ENCODE measurements at places on chromosomes 6 and 20.

DNA sequence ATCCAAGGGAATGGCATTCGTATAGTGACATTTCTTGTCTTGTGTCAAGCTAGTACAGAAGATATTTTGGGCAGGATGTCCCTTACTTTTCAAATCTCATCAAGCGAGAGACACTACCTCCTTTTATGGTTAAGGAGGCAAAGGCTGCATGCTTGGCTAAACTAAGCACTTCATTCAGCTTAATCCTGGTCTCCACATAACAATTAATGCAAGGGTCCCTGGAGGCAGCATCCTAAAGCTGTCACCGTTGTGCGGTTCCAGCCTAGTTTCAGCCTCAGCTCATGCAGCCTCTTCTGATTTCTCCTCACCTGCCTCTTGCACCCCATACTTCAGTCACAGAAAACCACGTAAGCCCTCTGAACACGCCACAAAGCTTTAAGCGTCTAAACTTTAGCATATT is 67.1 kb upstream of the SLC22A23 start:
- DNase-seq: no peak

- DNase-seq: no peak
These were observed 23.0 kb upstream of the IYD start for GRCh38 chr6:150345781-150346180.

- no peak for DNase-seq
These were observed 550 bp upstream of the PRDM13 start for GRCh38 chr6:99605911-99606655.

DNA sequence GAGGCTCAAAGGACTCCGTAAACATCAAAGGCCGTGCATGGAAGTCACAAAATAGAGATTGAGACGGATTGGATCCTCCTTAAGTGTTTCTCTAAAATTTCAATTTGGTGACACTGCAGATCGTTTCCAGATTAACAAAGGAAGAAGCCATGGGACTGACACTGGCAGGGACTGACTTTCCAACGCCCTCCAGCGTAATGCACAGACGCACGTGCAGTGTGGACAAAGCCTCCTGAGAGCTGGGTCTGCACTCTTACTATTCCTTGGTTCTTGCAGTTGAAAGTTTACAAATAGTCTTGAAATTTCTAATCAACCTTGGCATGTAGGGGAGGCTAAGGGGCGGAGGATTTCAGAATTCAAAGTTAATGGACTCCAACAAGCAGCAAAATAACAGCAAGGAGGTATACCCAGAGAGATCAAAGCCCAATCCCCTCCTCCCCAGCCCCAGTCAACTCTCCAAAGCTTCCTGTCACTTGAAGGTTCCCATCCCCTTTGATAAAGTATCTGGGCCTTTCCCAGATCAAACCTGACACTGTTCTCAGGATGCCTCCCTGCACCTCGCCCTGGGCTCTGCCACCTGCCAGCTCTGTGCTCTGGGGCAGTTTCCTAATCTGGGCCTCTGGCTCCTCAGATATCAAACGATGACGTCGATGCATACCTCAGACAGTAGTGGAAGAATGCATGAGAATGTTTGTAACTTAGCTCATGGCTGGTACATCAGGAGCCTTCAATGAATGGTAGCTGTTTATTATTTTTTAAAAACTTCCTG is 106.5 kb upstream of the TRAF3IP2 start:
- no peak for DNase-seq

DNA sequence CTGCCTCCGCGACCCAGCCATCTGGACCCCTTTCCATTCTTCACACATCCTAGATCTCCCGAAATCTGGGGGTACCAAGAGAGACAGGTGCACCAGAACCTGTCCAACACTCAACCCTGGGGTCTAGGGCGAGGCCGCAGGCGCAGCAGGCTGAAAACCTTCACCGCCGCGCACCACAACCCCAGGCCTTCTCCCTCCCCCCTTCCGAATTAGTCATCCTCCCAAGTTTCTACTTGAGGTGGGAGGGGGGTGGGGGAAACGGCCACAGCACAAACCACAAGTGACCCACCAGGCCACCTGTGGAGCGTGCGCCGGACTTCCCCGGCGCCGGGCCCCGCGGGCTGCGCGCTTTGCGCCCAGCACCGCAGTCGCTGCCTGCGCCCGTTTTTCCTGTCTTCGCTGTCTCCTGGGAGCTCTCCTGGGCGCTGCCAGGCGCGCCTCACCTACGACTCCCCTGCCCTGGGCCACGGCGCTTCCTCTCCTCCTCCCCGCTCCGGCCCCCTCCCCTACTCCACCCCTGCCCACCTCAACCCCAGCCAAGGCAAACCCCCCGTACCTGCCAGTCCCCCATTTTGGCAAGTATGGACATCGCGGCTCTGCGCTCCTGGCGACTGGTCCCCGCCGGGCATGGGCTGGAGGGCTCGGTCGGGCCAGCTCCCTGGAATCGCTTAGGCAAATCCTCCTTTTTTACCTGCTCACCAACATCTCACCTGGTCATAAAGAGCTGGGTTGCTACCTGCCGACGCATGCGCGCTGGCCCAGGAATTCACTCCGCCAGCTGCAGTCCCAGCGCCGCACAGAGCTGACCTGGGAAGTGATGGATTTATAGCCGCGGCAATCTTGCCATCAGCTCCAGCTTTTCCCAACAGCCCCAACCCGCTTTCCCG is 4.2 kb upstream of the TFAP2A start:
- no peak for DNase-seq

DNA sequence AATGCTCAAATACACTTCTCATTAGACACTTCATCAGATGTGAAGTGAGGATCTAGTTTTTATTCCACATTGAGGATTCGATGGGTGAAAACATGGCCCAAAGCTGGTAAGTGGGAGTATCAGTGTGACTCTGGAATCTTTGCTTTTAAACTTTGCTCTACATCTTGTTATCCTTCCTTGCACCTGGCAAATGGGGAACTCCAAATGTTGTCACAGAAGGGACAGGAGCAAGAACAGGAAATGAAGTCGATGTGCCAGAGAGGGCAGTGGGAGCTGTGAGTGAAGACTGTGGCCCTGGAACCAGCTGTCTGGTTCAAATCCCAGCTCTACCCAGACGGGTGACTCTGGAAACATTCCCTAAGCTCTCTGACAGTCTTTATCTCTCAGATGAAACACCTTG is 86.7 kb upstream of the AGPAT4 start:
- no peak for DNase-seq

- DNase-seq: no peak
These were observed 47.5 kb upstream of the ALDH8A1 start for GRCh38 chr6:134997133-134997995.

GRCh38 chr6:107660839-107661238 is 163.3 kb downstream of the SCML4 start:
- no peak for DNase-seq

GRCh38 chr6:149963212-149963461 is 606 bp upstream of the ULBP1 start:
- no peak for DNase-seq

GRCh38 chr20:57890202-57890800 is 180.5 kb upstream of the PMEPA1 start:
- DNase-seq: no peak

- peak; percentile 47 for DNase-seq
These were observed 14.1 kb upstream of the TCFL5 start for GRCh38 chr20:62875419-62876361.

- no peak for DNase-seq
These were observed 1.2 kb upstream of the ZNF76 start for GRCh38 chr6:35258336-35258735.

DNA sequence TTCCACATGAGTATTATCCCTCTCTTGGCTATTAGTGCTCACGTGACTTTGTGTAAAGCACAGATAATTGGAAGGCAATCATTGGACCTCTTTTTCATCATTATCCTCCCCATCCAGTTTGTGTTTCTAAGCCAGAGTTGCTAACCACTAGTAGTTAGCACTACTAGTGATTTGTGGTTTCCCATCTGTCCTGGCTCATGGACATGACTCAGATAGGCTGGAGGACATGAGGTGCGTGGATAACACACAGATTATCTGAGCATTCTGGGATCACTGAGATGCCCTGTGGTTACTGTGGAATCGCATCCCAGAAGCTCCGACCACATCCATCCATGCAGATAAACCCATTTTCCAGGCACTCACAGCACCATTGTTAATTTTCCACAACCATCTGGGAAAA is 123.8 kb upstream of the NAA20 start:
- no peak for DNase-seq

- no peak for DNase-seq
These were observed 128.9 kb upstream of the BEND3 start for GRCh38 chr6:107244082-107244741.

GRCh38 chr6:26554697-26555504 is 16.7 kb downstream of the HMGN4 start:
- DNase-seq: peak; percentile 19

- DNase-seq: peak; percentile 60
These were observed 482 bp downstream of the DDR1 start for GRCh38 chr6:30884521-30885480.
